Activated CD4-positive, alpha-beta memory T cell treated with anti-CD3 and anti-CD28 coated beads, Interleukin-2, amount 10 ng/mL, durations not matched to agents 7 days and 5 days (primary cell): ENCODE measurements at places on chromosomes 12 and 14. TPM values are rescaled to one million over a fixed set of nuclear protein-coding genes. Genes with fewer than 3 reads are reported as not detected.
A peak's percentile ranks its signal among the peaks of the same experiment; 100 is the strongest.

The MMP19 gene
- total RNA-seq = not detected

The SDR9C7 gene
- total RNA-seq = not detected

The IAPP gene
- total RNA-seq = not detected

The PSMC1 gene
- total RNA-seq = 85.6 TPM

The DEGS2 gene
- 0.25 TPM for total RNA-seq

The PTPRO gene
- total RNA-seq = 1.5 TPM

The PROX2 gene
- total RNA-seq = not detected

The PZP gene
- not detected for total RNA-seq

The TIMELESS gene
- 44.1 TPM for total RNA-seq

GRCh38 chr12:62006076-62006732, 254.0 kb upstream of the USP15 start:
- no peaks in the 10 kb centered on the region for H3K36me3 ChIP-seq
- DNase-seq = peak; percentile 18
- H3K4me1 ChIP-seq = no peaks in the 10 kb centered on the region
- no peak overlapping the region for H3K4me3 ChIP-seq
- H3K27me3 ChIP-seq = no peaks in the 10 kb centered on the region
- H3K27ac ChIP-seq = no peak overlapping the region

DNA sequence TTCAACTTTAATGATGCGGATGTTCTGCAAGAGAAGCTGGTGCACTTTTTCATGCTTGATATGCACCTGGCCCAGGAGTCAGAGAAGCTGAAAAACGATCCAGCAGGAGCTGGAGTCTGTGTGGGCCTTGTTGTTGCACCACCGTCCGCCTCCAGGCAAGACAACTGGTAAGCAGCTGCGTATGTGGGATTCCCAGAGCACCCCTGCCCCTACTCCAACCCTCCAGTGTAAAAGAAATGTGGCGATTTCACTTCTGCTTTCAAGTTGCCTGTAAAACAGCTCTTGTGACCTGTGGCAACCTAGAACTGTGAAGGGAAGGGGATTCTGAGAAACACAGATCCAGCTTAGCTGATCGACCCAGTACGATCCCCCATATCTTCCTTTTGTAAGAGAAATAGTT, 154.1 kb upstream of the PELI2 start:
- no peaks in the 10 kb centered on the region for H3K4me1 ChIP-seq
- peaks cover 5% of the 10 kb centered on the region for H3K27me3 ChIP-seq
- H3K4me3 ChIP-seq = no peak overlapping the region
- no peak overlapping the region for H3K27ac ChIP-seq

GRCh38 chr12:129385637-129385990, 518.2 kb downstream of the TMEM132D start:
- DNase-seq = no peak
- no peaks in the 10 kb centered on the region for H3K4me1 ChIP-seq
- no peak overlapping the region for H3K27ac ChIP-seq
- no peak overlapping the region for H3K4me3 ChIP-seq
- no peaks in the 10 kb centered on the region for H3K27me3 ChIP-seq

- H3K36me3 ChIP-seq = no peaks in the 10 kb centered on the region
- no peak for DNase-seq
- H3K4me1 ChIP-seq = no peaks in the 10 kb centered on the region
- H3K27ac ChIP-seq = no peak overlapping the region
Observed at GRCh38 chr14:36900846-36901245, 239.2 kb downstream of the PAX9 start.

DNA sequence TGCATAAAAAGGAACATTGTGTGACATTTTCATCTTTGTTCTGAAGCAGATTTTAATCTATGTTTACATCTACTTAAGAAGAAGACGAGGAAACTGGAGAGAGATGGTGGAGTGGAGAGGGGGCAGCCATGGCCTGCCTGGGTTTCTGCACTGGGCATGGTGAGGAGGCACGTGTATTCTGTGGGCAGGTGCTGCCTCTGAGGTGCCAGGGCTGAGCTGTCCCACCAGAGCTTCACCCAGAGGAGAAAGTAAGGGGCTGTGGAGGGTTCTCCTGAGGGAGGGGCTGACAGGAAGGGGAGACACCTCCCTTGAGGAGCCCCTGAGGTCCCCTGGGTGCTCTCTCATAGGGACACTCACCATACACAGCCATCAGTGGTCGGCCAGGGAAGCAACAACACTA, 372.4 kb upstream of the OR4E1 start:
- no peak for DNase-seq
- H3K4me3 ChIP-seq = peak overlapping the region; percentile 5
- H3K36me3 ChIP-seq = no peaks in the 10 kb centered on the region
- H3K27me3 ChIP-seq = no peaks in the 10 kb centered on the region
- peak overlapping the region; percentile 70 for H3K27ac ChIP-seq

- H3K4me1 ChIP-seq = peaks cover 11% of the 10 kb centered on the region
- H3K27ac ChIP-seq = no peak overlapping the region
- H3K36me3 ChIP-seq = no peaks in the 10 kb centered on the region
- H3K4me3 ChIP-seq = no peak overlapping the region
- no peaks in the 10 kb centered on the region for H3K27me3 ChIP-seq
Observed at GRCh38 chr14:90451961-90452360, 55.1 kb downstream of the CALM1 start.

- DNase-seq = no peak
- peaks cover 3% of the 10 kb centered on the region for H3K4me1 ChIP-seq
- H3K4me3 ChIP-seq = no peak overlapping the region
- peaks cover 25% of the 10 kb centered on the region for H3K36me3 ChIP-seq
Observed at GRCh38 chr12:100031836-100032235, 47.1 kb upstream of the ANKS1B start.

- no peak overlapping the region for H3K27ac ChIP-seq
- H3K36me3 ChIP-seq = peaks cover 5% of the 10 kb centered on the region
- DNase-seq = no peak
- no peak overlapping the region for H3K4me3 ChIP-seq
- H3K4me1 ChIP-seq = peaks cover 16% of the 10 kb centered on the region
- H3K27me3 ChIP-seq = no peaks in the 10 kb centered on the region
Observed at GRCh38 chr12:54387114-54387467, 2.6 kb upstream of the ZNF385A start.

GRCh38 chr12:49432616-49433015, 65.4 kb downstream of the SPATS2 start:
- H3K27ac ChIP-seq = no peak overlapping the region
- peaks cover 4% of the 10 kb centered on the region for H3K36me3 ChIP-seq
- no peaks in the 10 kb centered on the region for H3K4me1 ChIP-seq
- H3K27me3 ChIP-seq = no peaks in the 10 kb centered on the region

GRCh38 chr14:68890173-68890931, 88.8 kb downstream of the ACTN1 start:
- peaks cover 3% of the 10 kb centered on the region for H3K36me3 ChIP-seq
- no peak overlapping the region for H3K27ac ChIP-seq
- no peak overlapping the region for H3K4me3 ChIP-seq
- no peak for DNase-seq
- no peaks in the 10 kb centered on the region for H3K27me3 ChIP-seq
